ENCODE measurements at places on chromosomes 7 and 10.

GRCh38 chr10:3811291-3811870 lies 26.4 kb upstream of the KLF6 start:
- peak; percentile 65 for DNase-seq

GRCh38 chr7:69615685-69616084 lies 17.4 kb downstream of the AUTS2 start:
- no peak for DNase-seq

DNA sequence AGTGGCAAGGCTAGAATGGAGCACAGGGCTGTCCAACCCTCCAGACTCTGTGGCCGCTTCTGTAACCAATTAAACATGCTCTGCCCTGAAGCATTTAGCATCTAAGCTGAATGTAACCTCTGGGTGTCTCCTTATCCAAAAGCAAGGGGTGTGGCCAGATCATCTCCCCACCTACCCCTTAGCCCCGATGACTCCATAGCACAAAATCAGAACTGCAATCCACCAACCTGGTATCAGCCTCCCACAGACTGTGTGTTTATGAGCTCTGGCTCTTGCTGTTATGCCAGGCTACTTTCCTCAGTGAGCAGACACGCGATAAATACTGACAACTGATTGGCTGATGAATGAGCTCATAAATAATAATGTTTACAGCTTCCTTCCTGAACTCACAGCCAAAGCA lies 3.2 kb downstream of the FRMD4A start:
- no peak for DNase-seq

GRCh38 chr10:20858292-20859124 lies 38.6 kb downstream of the NEBL start:
- no peak for DNase-seq

GRCh38 chr7:50481867-50482266 lies 31.7 kb upstream of the FIGNL1 start:
- no peak for DNase-seq

DNA sequence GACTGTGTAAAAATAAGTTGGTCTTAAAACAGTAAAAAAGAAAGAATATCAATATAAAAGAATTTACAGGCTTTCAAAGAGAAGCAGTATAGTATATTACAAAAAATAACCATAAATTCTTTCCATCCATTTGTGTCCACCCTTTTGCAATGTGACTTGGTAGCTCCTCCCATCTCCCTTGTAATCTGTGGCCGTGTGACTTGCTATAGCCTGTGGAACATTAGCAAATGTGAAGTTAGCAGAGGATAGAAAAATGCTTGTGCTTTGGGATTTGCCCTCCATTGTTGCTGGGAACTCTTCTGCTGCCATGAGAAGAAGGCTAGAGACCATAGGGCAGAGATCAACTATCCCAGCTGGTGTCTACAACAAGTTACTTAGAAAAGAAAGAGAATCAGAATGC lies 30.2 kb downstream of the KLHL7 start:
- no peak for DNase-seq

All from GM13976 (cell line).